ENCODE measurements at places on chromosomes 16 and 17.
A peak's percentile ranks its signal among the peaks of the same experiment; 100 is the strongest.

DNA sequence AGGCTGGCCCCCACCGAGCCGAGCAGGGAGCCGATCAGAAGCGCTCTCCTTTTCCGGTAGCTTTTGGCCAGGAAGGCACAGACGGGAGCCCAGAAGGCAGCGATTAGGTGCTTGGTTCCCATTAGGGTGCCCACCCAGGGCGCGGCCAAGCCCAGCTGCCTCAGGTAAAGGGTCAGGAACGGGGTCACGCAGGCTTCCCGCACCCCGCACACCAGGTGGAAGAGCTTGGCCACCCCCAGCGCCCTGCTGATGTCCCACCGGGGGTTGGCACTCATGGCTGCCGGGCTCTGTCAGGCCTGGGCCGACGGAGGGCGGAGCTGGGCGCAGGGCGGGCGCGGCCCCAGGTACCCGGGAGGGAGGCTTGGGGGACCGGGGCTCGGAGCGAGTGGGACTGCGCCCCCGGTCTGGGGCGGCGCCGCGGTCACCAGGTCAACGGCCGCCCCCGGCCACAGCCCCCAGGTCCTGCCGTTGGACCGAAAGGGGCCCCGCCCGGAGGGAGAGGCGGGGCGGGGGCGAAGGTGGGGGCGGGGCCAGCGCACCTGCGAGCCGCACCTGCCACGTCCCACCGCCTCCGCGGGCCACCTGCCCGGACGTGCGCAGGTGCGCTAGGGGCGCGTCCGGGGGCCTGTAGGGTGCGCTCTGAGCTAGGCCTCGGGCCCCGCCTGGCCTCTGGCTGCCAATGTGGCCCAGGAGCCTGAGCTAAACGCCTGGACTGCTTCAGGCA lies at the start of gene MFSD6L:
Gene MFSD6L (minus strand): TSS at position 520 of the 724 bp plus-strand sequence. CDS start 245 bp downstream, at position 275.
- no peak for DNase-seq

DNA sequence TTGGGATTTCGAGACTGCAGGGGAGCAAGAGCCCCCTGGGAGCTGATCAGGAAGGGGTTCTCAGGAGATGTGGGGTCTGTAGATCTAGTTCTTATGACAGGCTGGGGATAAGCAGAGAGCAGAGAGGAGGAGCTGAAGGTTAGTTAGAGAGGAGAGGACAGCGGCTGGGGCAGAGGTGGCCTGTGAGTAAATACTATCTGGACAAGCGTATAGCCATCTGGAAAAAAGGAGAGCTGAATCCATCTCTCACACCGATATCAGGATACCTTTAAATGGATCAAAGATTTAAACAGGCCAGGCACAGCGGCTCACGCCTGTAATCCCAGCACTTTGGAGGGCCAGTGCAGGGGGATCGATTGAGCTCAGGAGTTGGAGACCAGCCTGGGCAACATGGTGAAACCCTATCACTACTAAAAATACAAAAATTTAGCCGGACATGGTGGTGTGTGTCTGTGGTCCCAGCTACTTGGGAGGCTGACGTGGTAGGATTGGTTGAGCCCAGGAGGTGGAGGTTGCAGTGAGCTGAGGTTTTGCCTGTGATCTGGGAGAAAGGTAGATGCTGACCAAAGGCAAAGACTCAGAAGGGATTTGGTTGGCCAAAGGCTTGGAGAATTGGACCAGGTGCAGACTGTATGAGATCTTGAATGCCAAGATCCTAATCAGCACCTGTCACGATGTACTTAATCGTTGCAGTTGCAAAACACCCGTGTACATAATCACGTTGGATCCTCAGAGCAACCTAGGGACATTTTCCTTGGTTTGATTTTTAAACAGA lies 18.9 kb upstream of the SLC25A19 start:
- DNase-seq: no peak

DNA sequence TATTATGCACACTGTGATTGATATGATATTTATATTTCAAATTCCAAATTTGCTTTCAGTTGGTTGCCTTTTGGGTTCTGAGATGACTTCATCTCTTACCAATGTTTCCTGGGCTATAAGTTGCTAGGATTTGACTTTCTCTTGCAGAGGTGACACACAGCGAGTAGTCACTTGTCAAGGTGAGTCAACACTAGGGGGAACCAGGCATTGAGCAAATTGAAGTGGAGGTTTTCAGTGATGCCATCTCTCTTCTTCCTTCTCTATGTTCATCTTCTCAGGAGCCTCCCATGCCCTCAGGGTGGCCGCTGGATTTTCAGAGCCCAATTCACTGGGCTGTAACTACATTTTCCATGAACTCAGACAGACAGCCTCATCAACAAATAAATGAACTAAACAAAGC lies 6.0 kb upstream of the CPD start:
- DNase-seq: no peak

DNA sequence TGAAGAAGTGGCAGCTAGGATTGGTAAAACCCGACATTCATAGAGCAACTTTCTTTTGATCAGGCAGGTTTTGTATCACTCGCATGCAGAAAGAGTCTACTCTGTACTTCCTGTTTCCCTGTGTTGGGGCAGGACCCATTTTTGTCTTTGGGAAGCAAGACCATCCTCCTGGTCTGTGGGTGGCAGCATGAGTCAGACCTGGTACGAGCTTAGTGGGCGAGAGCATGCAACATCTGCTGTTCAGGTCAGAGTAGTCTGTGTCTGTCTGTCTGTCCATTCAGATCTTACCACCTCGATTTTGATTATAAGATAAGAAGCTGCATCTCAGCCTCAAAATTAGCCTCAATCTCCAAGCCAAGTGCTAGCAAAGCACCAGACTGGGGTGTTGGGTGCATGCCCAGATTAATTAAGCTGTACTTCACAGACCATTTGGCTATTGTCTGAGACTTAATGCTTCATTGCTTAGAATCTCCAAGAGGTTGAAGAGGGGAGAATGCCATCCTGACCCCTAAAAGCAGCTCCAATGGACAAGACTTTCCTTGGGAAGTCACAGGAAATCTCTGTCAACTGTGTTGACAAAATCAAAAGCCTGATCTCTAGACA lies 110.9 kb downstream of the XYLT1 start:
- DNase-seq: peak; percentile 45

DNA sequence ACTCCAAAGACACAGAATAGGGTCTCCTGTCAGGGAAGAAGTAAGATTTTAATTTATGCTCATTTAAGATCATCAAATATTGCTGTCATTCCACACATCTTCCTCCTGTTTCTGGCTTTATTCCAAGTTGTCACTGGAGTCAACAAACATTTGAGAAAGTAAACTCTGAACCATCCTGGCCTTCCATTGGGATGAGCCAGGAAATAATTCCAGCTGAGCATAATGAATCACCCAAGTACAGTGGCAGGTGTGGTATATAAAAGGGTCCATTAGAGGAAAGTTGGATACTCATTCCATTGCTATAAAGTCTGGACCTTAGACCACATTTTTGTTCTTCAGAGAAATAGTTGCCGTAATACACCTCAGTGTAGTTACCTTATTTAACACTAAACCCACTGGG lies 246.1 kb downstream of the SLC39A11 start:
- DNase-seq: no peak

DNA sequence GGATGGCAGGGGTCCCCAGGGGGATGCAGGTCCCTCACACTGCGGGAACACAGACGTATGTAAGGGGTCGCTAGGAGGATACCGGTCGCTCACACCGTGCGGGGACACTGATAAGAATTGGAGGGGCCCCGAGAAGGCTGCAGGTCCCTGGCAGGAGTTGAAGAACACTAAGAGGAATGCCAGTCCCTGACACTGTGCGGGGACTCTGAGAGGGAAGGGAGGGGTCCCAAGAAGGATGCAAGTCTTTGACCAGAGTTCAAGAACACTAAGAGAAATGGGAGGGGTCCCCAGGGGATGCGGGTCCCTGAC lies 510 bp downstream of the ERCC4 start:
- DNase-seq: no peak

GRCh38 chr16:78290395-78290794 lies 190.9 kb downstream of the WWOX start:
- DNase-seq: no peak

GRCh38 chr16:27304881-27305745 lies 8.7 kb upstream of the IL4R start:
- no peak for DNase-seq

- no peak for DNase-seq
Measured at GRCh38 chr16:79334127-79334526, 266.4 kb downstream of the MAF start.

Measured in activated T-helper 9 cell treated with anti-CD3 and anti-CD28 coated beads, Interleukin-2, amount 50 U/mL, for 16 hours (primary cell).